ENCODE measurements at places on chromosomes 1 and 21.

DNA sequence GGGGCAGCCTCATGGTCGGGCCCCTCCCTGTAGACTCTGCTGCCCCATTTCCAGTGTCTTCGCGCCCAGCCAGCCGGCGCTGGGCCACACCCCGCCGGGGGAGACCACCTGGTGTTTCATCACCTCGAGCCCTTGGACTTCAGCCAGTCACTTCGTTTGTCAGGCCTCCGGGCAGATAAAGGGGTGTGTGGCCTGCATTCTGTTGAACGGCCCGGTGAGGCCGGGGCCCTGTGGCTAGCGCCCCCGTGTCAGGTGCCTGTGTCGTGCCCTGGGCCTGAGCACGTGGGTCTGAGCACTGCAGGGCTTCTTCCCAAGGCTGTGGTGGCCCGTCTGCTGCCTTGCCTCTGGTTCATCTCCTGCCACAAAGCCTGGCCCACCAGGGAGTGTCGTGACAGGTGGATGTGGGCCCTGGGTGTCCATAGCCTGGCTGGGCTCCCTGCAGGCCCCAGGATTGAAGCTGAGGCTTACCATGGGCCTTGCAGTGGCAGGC, 65.2 kb upstream of the DIP2A start:
- no peak for DNase-seq

DNA sequence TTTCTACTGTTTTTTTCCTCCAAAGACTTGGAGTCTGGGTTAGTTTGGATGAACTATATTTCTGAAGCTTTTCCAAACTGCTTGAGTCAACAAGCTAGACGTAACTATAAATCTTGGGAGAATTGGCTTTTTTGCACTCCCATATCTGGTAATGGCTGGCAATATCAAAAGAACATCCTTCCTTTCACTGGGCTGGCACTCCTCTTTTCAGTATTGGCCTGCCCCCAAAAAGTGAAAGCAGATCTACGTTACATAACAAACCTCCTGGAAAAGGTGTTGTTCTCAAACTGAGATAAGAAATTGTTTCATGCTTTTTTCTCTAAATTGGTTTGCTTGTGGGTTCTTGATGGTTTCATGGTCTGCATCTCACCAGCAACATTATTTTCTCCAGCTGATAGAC, 499.3 kb downstream of the NEGR1 start:
- no peak for DNase-seq

DNA sequence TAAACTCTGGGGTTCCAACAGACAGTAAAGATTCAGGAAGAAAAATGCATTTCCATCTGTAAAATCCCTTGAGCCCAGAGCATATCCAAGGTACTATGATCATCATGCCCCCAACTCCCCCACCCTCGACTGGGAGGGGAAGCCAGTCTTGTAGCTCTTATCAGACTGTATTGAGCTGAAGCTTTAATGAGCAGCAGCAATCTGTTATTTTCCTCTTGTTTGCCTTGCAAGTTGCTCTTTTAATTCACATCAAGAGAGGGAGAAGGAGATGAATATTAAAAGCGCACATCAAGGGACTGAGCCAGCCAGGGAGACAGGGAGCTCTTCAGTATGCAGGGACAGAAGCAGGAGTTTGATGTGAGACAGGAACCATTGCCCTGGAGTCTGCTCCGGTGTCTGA, 52.5 kb upstream of the KCNA3 start:
- DNase-seq, result no peak

DNA sequence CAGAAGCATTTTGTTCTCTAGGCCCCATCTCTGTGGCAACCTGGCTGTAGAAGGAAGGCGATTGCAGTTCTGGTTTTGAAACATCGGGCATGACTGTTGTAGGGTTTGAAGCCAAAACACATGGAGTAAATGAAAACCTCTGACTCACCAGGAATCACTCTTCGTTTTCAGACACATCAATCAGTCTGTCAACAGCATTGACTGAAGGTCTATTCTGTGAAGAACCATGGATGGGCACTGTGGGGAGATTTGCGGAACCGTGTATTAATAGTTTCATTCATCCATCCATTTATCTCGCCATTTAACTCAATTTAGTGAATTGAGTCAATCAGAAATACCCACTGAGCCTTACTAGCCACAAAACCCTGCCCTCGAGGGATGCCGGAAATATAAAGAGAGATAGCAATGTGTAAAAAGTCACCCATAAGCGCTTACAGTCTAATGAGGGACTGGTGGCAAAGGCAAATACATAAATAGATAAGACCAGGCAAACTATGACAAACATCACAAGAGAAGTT, 364.6 kb upstream of the PROX1 start:
- no peak for DNase-seq

DNA sequence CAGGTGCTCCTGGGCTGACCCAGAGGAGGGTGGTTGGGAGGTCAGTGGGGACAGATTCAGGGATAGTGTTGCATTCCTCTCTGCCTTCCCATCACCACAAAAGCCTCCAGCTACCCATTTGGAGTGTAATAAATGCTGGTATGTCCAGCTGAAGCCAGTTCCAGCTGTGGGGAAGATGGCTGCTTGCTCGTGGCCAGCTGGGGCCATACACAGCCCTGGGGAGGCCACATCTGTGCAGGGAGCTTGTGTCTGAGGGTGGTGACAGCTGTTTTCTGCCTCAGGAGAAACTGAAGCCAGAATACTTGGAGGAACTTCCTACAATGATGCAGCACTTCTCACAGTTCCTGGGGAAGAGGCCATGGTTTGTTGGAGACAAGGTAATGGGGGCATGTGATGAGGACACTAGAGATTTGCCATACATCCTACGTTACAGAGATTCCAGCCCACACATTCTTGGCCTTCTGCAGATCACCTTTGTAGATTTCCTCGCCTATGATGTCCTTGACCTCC, 2.7 kb downstream of the GSTM4 start:
- DNase-seq, result no peak

DNA sequence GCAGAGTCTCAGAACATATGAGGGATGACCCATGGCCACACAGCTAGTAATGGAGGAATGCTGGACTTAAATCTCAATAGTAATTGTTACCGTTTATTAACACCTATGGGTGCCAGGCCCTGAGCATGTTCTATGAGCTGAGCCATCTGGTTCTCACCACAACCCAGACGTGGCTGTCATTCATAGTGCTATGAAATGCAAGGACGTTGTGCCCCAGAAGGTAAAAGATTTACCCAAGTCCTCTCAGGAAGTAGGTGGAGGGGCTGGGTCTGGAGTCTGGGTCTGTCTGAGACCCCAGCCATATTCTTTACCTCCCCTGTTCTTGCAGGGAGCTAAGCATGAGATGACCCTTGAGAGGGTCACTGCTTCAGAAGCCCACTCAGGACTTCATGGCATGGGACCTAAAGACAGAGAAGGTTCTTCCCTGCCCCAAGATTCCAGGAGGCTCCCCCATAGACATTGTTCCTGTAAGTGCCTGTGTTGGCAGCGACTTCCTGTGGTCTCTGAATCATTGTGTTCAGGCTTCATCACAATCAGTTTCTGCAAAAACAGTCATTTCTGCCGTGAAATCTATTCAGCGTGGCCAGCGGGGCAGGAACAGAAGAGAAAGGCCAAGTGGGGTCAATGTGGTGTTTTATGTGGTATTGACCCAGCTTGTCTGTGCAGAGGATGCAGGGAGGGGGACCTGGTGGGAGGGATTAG, 475.4 kb downstream of the PTPRU start:
- no peak for DNase-seq

DNA sequence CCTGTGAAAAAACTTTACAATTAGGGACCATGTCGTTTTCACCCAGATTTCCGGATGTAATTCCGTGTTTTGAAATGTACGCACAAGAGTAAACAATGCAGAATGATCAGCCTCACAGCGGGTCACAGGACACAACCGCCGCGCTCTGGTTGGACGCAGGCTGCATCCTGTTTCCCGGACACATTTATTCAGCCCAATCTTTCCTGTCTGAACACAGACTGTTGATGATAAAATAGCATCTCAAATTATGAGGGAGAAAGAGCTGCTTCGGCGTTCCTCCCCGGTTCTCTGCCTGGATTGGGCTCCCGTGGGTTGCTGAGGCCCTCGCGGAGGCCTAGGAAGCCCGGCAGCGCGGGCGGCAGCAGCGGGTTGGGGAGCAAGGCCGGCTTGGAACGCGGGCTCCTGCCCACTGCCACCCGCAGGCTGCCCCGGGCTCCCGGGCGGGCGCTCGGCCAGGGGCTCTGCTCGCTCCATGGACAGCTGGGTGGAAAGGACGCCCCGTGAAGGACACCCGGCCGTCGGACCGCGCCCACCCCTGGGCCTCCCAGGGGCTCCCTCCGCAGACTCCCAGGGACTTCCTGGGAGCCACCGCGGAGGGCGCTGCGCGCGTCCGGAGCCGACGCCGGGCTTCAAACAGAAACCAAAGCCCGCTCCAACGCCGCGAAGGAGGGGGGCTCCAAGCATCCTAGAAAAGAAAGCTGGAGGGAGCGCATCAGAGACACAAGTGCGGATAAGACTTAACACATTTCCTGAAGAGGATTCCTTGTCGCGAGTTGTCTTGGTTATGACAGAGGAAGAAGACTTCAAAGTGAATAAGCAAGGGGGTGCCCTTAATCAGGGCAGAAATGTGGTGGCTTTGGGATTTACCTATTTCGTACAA, 122.3 kb downstream of the ESRRG start:
- no peak for DNase-seq

DNA sequence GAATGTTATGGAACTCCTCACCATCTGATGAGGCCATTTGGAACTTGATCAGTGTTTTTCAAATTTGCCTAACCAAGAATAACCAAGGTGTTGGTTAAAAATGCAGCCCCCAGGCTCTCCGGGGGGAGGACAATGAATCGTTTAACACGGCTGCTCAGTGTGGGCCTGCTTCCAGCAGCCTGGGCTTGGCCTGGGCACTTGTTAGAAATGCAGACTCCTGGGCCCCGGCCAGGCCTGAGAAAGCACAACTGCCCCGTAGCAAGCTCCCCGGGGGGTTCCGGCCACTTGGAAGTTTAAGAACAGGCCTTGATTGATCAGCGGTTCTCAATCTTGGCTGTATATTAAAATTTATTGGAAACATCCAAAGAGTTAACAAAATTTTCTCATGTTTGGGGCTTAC, 22.8 kb upstream of the C2CD2 start:
- DNase-seq, result no peak

- DNase-seq, result no peak
Observed at GRCh38 chr1:19055701-19056100, 99.2 kb upstream of the IFFO2 start.

GRCh38 chr1:16075337-16076030, 2.0 kb upstream of the FAM131C start:
- DNase-seq, result no peak

GRCh38 chr21:31752967-31753366, 21.0 kb upstream of the SCAF4 start:
- DNase-seq, result no peak

GRCh38 chr1:110436635-110437034, 14.3 kb upstream of the PROK1 start:
- DNase-seq, result no peak

DNA sequence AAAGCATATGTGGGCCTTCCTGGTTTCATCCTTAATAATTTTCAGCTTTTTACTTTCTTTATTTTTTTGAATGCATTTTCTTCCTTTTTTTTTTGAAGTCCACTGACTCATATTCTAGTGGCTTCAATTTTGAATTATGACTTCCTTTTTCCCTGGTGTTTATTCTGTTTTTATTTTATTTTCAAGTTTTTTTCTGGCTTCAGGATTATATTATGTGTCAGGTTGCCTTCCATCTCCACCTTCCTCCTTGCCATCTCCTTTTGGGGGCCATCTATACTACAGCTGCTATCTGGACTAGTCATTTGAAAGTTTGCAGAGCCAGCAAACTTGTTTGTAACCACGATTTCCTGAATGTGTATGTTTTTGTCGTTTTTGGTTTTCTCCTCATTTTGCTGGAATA, 117.6 kb downstream of the LEPR start:
- no peak for DNase-seq

GRCh38 chr1:38444311-38444710, 397.7 kb upstream of the POU3F1 start:
- no peak for DNase-seq

DNA sequence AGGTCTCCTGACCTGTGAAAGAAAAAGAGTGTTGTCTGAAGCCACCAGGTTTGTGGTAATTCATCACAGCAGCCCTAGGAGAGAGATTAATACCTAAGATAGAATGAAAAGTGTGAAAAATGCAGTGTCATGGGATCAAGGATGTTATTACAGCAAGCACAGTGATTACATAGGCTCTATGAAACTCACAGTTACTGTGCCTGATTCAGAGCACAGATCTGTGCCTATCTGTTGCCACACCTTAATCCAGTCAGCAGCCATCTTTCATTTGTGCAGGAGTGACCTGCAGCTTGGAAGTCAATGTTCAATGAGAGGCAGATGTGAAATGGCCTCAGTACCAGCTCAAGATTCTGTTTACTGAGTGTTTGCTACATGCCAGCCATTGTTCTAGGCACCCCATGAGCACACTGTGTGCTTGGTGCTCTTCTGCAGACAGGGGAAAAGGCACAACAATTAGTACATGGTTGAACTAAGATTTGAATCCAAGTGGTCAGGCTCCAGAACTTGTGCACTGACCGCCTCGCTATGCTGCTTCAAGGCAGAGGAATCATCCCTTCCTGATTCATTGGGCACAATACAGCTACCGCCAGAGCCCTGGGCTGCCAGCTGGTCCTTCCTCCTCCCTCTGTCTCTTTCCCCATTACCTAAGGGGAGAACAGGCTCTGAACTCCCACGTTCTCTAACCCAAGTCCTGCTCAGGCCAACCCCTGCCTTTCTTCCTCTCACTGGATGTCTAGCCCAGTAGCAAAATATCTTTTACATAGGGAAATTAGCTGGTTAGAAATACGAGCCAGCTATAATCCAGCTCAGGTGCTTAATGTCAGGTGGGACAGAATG, 56.3 kb upstream of the NEK2 start:
- no peak for DNase-seq

DNA sequence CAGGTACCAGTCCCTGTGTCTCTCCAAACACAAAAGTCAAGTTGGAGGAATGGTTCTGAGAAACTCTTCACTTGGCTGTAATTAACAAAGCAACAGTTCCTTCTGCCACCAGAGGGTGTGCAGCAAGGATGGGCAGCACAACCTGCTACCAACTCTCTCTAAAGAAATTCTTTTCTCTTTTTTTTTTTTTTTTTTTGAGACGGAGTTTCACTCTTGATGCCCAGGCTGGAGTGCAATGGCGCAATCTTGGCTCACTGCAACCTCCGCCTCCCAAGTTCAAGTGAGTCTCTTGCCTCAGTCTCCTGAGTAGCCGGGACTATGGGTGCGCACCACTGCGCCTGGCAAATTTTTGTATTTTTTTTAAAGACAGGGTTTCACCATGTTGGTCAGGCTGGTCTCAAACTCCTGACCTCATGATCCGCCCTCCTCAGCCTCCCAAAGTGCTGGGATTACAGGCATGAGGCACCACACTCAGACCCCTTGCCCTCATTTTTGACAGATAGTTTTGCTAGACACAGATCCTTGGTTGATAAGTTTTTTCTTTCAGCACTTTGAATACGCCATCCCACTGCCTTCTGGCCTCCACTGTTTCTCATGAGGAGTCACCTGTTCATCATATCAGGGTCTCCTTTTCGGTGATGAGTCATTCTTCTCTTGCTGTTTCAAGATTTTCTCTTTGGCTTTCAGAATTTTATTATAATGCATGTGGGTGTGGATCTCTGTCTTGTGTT, 12.1 kb upstream of the DEGS1 start:
- no peak for DNase-seq

Measured in activated CD8-positive, alpha-beta memory T cell treated with anti-CD3 and anti-CD28 coated beads for 1 hour (primary cell).